Hematopoietic multipotent progenitor cell treated with erythropoietin and hydrocortisone succinate and interleukin-3 and kit ligand, for 8 days (in vitro differentiated cells): ENCODE measurements at places on chromosomes 6 and 20.

DNA sequence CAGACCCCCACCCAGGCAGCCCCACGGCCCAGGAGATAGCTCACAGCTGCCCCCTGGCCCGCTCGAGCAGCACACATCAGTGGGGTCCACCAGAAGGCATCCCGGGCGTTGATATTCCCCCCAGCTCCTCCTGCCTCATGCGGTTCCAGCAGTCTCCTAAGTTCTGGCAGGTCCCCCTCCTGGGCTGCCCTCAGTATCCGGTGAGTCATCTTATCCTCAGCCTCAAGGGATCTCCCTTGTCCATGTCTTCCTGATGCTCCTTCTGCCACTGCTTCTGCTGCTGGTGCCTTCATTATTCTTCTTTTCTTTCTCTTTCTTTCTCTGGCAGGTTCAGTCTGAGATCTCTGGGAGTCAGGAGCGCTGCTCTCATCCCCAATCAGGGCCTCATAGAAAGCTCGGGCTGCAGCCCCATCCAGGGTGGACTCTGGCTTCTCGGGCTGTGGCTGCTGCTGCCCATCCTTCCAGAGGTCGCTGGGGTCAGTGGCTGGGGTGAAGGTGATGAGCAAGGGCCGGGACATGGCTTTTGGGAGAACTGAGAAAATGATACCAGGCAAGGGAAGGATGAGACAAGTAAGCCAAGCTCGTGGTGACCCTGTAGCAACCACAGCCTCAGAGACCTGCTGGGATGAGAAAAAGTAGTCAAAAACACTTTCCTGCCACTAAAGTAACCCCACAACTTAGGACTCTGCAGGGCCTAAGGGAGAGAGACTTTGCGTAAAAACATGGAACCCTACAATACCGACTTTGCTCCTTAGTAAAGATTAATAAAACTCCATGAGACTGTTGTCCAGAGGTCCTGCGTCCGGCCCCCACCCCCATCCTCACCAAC, 622 bp downstream of the GPANK1 start:
- DNase-seq = no peak

GRCh38 chr6:53624502-53624901, 41.1 kb downstream of the KLHL31 start:
- DNase-seq = no peak

GRCh38 chr6:29759457-29759856, 36.2 kb downstream of the HLA-F start:
- DNase-seq = no peak

GRCh38 chr6:71496018-71496721, 207.6 kb downstream of the OGFRL1 start:
- DNase-seq = no peak

DNA sequence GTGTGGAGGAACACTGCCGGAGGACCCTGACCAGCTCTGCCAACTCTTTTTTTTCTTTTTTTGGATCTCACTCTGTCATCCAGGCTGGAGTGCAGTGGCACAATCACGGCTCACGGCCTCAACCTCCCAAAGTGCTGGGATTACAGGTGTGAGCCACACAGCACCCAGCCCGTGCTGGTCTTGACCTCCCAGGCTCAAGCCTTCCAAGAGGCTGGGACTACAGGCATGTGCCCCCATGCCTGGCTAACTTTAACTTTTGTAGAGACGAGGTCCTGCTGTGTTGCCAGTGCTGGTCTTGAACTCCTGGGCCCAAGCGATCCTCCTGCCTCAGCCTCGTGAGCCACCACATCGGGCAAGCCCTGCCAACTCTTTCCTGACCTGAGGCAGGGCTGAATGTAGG, 11.2 kb downstream of the GCNT2 start:
- no peak for DNase-seq

DNA sequence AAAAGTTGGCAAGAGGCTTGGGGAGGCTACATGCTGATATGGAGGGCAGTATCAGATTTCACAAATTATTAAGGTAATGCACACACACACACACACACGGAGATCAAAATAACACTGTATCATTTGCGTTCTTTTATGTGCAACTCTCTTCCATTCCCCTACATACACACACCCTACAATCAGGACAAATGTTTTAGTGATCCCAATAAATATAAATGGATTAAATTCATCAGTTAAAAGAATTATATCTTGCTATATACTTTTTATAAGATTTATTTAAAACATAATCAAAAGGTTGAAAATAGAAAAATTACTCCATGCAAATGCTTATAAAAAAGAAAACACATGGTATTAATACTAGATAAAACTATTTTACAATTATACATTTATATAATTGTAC, 25.9 kb downstream of the TMX4 start:
- DNase-seq = no peak

GRCh38 chr6:69985180-69985579, 118.8 kb downstream of the COL19A1 start:
- DNase-seq = no peak

- DNase-seq = no peak
These were observed 50.3 kb downstream of the SNAI1 start for GRCh38 chr20:50032955-50033666.

GRCh38 chr6:160379466-160379865, 31.3 kb downstream of the SLC22A3 start:
- no peak for DNase-seq

DNA sequence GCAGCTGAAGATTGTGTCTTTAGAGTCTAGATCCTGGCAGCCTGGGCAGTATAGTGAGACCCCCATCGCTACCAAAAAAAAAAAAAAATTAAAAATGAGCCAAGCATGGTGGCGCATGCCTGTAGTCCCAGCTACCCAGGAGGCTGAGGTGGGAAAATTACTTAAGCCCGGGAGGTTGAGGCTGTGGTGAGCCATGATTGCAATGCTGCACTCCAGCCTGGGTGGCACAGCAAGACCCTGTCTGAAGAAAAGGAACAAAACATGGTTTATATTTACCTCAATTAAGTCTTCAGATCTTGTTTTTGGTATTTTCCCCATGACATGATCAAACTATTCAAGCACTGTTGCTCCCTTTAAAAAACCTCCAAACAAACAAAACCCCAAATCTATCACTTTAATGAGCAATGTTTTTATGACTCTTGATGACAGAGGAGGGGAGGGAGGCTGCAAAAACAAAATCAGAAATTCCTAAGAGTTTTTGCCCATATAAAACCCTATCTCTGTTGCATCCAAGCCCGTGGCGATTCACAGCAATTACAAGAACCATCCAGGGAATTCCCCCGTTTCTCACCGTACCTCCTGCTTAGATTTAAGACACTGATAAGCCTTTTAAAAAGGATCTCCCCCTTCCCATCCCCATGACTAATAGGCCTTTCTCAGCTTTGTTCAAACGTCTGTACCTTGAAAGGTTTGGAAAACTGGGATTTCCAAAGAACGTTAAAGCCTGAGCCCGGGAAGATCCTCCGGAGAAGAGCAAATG, 259.9 kb downstream of the BMP7 start:
- no peak for DNase-seq

DNA sequence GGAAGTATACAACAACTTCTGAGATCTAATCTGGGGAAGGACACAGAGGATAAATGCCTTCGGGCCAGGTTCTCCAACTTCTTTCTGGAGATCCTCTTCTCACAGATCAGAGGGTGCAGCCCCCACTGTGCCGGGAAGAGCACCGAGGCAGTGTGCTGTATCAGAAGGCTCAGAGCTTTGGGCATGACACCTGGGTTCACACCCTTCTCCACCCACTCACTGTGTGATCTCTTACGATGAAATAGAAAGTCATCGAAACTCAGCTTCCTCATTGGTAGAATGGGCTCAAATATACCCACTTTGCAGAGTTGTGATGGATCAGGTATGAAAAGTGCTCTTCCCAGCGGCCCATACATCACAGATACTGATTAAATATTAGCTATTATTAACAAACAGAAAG, 347.5 kb upstream of the SOX4 start:
- no peak for DNase-seq

DNA sequence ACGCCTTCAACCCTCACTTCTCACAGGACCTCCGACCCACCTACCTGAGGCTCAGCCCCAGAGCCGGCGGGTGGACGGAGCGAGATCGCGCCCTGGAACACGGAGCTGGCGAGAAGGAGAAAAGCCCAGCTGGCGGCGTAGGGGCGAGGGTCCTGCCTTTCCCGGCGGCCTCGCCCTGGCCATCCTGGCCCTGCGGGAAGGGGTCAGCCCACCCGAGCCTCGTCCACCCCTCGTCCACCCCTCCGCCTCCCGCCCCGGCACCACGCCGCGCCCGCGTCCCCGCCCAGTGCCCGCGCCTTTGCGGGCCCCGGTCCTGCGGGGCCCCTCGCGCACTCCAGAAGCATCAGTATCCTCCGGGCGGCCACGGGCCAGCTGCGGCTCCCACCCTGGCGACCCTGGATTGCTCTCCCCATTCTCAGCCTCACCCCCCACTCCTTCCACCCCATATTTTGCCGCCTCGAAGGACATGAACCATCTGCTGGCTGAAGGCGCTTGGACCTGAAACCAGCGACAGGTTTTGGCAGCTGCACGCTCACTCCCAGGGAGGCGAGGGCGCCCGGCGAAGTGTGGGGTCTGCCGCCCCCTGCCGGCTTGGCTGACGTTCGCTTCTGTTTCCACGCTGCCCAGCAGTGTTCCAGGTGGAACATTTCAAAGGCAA, 65.1 kb downstream of the PLG start:
- peak; percentile 19 for DNase-seq

GRCh38 chr6:137864812-137865508, 2.1 kb upstream of the TNFAIP3 start:
- no peak for DNase-seq
